ENCODE measurements at places on chromosomes 3 and 15.
A peak's percentile ranks its signal among the peaks of the same experiment; 100 is the strongest.

DNA sequence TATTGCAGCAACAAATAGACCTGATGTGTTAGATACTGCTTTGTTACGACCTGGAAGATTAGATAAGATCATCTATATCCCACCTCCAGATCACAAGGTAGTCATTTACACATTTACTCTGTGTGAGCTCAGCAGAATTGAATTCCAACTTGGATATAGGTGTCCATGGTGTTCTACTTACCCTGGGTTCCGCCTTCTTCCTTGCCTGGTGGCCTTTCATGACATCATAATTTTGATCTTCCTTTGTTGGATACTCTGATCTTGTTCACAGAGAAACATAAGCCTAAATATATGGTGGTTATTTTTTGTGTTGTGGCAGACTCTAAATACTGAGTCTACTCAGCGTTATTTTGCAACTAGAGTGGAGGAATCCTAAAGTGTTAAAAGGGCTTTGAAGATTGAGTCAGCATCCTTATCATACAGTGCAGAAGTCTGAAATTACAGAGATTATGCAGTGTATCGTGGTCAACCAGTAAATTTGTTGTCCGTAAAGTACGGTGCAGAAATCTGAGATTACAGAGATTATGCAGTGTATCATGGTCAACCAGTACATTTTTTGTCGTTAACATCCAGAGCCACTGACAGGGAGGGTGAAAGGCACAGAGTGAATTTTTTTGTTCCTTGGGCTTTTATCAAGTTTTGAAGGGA, 39.1 kb upstream of the GATM start:
- no peak for DNase-seq

DNA sequence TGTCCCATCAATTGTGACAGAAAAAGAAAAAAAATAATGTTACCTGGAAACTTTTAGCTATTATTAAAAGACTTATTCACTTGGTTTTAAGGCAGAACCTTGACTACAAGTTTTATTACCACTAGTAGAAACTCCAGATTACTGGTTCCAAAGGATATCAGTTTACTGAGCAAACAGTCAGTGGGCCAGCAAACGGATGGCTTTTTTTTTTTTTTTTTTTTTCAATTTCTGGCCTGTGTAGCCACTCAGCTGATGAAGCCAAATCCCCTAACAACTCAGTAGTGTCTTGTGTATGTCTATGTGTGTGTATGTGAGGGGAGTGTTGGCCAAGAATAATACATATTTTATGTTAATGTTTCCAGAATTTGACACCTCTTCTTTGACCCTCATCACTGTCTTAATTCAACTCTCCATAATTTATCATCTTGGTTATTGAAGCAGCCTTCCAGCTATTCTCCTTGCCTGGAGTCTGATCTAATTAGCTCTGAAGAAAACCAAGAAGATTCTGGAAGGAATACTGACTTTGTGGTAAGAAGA, 724.9 kb downstream of the NSUN3 start:
- DNase-seq = no peak

DNA sequence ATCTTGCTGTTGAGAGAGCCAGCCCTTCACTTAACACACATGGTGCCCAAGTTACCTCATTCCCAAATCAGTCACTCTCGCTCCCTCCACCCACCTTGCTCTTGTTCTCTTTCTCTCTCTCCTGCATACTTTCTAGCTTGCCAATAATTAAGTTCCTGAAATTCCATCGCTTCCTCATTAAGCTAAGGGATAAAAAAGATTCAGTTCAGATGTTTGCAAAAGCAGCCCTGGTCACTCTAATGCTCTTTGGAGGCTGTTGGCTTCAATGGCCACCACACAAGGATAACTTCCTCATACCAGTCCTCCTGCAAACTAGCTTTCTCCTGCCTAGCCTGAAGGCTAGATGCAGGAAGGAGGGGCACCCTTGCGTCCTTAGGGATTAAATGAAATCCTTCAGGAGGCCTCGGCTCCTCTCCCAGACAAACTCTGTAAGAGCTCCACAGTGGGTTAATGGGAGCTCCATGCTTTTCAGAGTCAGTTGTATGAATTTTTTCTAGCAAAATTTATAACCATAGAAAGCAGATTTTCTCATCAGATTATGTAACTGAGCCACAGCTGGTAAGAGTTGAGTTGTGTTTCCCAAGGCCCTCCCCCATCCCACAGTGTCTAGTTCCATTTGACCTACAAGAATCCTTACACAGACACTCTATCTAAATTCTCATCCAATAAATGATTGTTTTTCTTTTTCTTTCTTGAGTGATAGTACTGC, 176.6 kb upstream of the TRIM42 start:
- no peak for DNase-seq

DNA sequence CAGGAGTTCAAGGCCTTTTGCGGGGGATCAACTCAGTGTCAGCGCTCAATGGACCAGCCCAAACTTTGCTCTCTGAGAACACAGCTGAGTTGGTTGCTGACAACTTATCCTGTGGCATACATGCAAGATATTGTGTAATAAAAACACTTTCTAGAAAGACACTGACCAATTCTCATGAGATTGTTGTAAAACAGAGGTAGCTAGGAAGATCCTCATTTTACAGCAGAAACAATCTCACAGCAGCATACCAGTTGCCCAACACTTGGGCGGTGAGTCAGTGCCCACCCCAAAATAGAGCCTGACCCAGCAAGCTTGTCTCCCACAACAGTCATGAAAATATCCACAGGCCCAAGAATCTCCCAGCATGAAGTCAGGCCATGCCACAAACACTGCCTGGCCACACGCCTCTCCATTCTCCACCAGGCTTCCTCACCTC, 18.2 kb downstream of the KLHL6 start:
- peak; percentile 67 for DNase-seq

DNA sequence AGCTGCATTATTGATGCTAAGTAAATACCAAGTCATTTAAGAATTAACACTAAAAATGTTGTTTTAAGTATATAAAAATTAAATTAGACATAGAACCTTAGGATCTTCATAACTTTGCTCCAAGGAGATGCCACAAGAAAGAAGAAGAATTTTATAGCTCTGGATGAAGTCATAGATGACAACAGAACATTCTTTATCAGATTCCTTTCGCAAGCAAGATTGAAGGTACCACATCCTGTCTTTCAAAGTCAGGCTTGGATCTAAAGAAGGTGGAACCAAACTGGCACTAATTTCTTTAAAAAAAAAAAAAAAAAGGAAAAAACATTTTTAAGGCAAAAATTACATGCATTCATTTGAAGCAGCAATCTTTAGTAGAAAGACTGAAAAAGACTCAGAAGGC, 62.5 kb downstream of the POLQ start:
- DNase-seq = peak; percentile 68

DNA sequence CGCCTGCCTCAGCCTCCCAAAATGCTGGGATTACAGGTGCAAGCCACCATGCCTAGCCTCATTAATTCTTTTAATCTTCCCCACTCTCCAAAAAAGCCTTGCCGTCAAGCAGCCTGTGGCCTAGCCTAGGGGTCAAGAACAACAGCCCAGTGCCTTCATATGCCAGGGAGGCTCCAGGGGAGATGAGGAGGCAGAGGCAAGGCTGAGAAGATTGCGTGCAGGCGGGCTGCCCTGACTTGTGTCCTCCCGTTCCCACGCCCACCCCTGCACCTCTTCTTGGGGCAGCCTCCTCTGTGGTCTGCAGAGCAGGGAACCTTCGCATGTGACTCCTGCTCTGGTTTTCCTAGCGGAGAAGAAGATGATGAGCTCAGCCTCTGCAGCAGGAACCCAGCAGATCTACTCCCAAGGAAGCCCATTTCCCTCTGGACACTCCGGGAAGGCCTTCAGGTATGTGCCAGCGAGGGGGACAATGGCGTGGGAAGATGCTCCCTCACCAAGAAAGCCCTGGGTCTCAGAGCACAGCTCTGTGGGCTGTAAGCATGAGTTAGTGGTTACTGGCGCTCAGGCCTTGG, 118.5 kb upstream of the ABHD17C start:
- no peak for DNase-seq

DNA sequence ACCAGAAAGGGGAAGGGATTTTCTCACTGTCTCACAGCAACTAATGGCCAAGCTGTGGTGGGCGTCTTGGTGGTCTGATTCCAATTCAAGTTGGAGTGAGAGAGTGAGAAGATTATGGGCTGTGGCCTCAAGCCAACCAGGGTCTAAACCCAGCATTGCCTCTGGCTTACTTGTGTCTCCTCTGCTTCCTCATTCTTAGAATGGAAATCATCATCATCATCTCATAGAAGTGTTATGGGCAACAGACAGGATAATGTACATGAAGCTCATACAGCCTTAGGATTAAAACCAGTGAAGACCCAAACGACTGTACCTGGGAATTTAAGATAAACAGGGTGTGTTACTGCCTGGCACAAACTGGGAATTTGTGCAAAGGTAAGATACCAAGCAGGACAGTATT, 29.1 kb upstream of the IREB2 start:
- DNase-seq = no peak

GRCh38 chr15:82313446-82313845, 35.8 kb downstream of the GOLGA6L10 start:
- DNase-seq = no peak

- DNase-seq = peak; percentile 43
Measured at GRCh38 chr3:20043396-20043795, 3.1 kb downstream of the KAT2B start.

- no peak for DNase-seq
Measured at GRCh38 chr3:63970631-63971475, 52.4 kb downstream of the PSMD6 start.

- no peak for DNase-seq
Measured at GRCh38 chr3:95438274-95438673, 1375.4 kb downstream of the NSUN3 start.

- DNase-seq = peak; percentile 67
Measured at GRCh38 chr3:102206511-102207031, 228.2 kb upstream of the ZPLD1 start.

All from EL (cell line).